A673 (cell line): ENCODE measurements at places on chromosomes 7 and 10. TPM values are rescaled to one million over a fixed set of nuclear protein-coding genes. Genes with fewer than 3 reads are reported as not detected.

DNA sequence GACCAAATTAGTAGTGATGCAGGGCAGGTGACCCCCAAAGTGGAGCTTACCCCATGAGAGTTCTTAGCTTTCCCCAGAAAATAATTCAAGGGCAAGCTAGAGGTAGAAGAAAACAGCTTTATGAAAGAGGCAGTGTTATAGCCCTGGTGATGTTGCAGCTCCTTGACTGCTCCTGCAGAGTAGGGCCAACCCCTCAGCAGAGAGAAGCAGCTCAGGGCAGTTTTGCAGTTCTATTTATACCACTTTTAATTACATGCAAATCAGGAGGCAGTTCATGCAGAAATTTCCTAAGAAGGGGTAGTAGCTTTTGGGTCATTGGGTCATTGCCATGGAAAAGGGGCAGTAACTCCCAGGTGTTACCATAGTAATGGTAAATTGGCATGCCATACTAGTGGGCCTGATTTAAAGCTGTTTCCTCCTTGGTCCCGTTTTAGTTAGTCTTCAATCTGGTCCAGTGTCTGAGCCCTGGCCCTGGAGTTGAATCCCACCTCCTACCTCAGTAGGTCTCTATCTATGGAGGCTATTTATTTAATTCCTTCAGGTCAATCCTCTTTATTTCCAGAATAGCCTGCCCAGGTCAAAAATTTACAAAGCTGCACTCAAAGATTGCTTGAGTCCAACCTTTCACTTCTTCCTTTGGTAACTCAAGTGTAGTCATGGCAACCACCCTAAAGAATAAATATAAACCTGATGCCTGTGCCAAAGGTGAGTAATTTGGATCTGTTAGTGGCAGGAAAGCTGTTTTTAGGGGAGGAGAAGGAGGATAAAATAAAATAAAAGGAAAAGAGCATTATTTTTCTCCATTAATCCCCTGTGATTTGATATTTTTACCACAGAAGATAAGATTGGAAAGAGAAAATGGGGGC, 29.5 kb downstream of the PLXDC2 start:
- H3K36me3 ChIP-seq: no peaks in the 10 kb centered on the region
- no peak overlapping the region for H3K4me3 ChIP-seq
- peaks cover 39% of the 10 kb centered on the region for H3K4me1 ChIP-seq

DNA sequence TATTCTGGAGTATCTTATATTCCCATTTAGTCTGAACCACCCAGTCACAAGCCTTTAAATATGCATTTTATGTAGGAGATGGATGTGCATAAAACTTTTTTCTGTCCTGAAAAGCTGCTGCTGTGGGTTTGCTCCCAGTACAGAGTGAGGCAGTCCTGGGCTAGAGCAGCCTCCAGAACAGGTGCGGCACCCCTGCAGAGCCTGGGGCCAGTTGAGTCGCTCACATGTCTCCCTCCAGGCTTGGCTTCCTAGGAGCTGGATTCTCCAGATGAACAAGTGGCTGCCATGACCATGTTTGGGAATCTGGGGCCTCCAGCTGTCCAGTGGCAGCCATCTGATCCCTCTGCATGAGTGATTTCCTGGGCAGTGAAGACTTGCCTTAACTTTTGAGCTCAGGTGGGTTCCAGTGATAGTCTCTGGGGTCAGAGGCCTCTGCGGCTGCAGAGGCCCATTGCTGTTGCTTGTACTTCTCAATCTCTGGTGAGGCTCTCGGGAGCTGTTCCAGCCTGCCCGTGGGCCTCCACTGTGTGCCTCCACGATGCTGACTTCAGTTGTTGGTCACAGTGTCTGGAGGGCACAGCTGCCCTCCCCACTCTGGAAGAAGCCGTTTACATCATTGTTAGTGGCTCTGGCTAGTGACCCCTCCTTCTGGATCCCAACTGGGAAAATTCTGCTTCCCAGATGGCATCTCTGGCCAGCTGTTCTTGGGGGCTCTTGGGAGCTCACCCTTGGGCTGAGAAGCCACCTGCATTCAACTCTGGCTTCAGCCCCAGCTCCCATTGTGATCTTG, 120.4 kb downstream of the EMX2 start:
- H3K4me3 ChIP-seq: no peak overlapping the region
- H3K4me1 ChIP-seq: no peaks in the 10 kb centered on the region
- no peak for DNase-seq
- H3K36me3 ChIP-seq: no peaks in the 10 kb centered on the region
- peaks cover 24% of the 10 kb centered on the region for H3K27me3 ChIP-seq

- no peaks in the 10 kb centered on the region for H3K36me3 ChIP-seq
- H3K27ac ChIP-seq: no peak overlapping the region
- H3K27me3 ChIP-seq: no peaks in the 10 kb centered on the region
- H3K4me3 ChIP-seq: no peak overlapping the region
- peaks cover 1% of the 10 kb centered on the region for H3K4me1 ChIP-seq
- no peak for DNase-seq
Measured at GRCh38 chr10:126640401-126640800, 30.1 kb downstream of the C10orf90 start.

DNA sequence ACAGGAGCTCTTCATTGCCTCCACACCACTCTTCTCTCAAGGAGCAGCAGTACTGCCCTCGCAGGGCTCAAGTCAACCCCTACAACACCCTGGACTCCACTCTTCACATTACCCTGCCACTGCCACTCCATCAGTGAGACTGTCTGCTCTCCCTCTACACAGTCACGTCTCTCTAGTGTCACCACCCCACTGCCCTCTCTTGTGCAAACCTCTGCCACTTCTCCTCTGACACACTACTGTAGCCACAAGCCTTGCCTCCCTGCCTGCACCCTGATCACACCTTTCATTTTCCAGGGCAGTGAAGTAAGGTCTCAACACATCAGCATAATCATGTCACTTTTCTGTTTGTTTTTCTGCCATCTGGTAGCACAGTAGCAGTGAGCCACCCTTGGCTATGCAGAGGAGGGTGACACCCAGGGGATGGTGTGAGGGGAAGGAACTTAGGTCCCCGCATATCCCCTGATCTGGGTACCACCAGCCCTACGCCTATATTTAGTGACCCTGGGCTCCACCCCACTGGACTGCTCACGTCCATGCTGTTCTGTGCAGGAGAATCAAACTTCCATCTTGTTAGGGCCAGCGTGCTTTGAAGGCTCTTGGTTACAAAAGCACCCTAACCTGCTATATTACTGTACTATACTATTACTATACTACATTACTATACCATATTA, 1.6 kb downstream of the C10orf143 start:
- peaks cover 8% of the 10 kb centered on the region for H3K4me1 ChIP-seq
- H3K36me3 ChIP-seq: no peaks in the 10 kb centered on the region
- H3K4me3 ChIP-seq: peak overlapping the region; percentile 74
- DNase-seq: no peak
- H3K27me3 ChIP-seq: no peaks in the 10 kb centered on the region

DNA sequence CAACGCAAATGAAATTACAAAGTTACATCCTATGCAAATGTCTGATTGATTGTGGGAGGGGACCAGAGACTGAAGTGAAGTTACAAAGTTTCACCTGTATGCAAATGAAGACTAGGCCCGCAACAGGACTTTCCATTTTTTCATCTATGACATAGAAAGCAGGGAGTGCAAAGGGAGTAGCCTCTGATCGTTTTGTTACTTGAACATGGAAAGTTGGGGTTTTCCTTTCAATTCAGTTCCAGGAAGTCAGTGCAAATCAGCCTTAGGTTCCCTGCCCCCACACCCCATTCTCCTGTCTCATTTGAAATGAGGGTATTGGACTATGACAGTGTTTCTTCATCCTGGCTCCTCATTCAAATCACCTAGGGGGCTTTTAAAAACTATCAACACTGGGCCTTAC, 96.9 kb upstream of the HABP2 start:
- peaks cover 22% of the 10 kb centered on the region for H3K27me3 ChIP-seq
- H3K36me3 ChIP-seq: no peaks in the 10 kb centered on the region
- no peak overlapping the region for H3K27ac ChIP-seq

The ABCA13 gene
- 10.2 and 15.6 TPM in 2 replicates for total RNA-seq
